Hematopoietic multipotent progenitor cell treated with erythropoietin and hydrocortisone succinate and interleukin-3 and kit ligand, for 15 days (in vitro differentiated cells): ENCODE measurements at places on chromosomes 6 and 20.

DNA sequence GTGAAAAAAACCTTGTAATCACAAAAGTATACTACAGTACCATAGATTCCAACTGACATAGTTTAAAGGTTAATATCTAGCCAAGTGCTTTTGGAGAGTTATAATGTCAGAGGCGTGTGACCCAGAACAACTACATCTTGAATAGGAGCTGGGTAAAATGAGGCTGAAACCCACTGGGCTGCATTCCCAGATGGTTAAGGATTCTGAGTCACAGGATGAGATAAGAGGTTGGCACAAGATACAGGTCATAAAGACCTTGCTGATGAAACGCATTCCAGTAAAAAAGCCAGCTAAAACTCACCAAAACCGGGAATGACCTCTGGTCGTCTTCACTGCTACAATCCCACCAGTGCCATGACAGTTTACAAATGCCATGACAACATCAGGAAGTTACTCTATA is 22.4 kb upstream of the KIAA0408 start:
- no peak for DNase-seq

DNA sequence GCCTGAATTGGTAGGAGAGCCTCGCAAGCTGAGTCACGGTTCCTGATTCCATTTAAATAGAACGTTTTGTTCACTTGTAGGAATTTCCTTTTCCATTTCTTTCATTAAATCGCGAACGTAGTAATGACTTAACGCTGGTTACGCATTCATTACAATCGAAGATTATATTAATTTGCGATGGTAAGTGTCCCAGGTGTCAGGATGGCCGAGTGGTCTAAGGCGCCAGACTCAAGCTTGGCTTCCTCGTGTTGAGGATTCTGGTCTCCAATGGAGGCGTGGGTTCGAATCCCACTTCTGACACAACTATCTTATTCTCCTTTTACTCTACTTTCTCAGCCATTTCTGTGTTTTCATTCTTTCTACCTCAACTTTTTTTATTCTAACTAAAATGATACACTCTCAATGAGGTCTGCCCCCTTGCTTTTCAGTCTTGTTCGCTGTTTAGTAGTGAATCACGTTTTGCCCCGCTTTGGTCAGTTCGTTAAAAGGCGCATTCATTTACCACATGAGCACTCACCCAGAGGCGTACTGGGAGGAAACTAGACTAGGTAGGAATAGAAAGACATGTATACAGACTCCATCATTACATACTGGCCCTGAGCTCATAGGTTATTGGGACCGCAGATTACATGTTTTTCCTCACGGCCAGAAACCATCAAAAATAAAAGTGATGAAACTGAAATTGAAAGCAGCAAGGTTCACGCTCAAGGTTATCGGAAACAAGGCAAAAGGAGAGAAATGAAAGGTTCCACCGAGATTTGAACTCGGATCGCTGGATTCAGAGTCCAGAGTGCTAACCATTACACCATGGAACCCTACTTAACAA is 17.3 kb upstream of the TRIM27 start:
- DNase-seq = peak; percentile 75

DNA sequence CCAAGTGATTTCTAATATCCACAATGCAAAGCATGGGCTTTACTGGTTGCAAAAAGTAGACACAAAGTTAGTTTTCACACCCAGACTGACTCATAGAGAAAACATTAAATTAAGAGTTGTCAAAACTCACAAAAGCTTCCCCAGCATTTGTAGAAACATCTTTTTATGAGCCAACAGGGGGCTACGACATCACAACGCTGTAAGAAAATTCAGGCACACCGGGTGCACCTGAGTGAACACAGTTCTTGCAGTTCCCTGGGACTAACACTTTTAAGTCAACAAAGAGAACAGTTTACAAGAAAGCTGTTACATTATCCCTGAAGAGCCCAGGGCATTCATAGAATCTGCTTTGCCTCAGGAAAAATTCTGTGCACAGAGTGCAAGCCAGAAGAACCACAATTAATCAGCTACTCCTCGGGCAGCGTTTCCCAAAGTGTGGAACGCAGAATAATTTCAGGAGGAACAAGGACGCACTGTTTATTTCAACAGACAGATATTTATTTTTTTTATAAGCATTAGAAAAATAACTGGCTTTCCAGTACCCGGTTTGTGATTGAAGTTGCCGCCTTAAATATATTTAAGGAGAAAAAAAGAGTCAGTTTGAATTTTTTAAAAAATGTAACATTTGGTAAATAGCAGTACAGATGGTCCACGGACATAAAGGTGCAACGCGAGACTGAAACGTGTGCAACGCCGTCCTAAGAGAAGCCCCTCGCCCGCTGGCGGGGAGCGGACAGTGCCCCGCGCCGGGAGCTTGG is 1.2 kb downstream of the NCOA5 start:
- DNase-seq = peak; percentile 13

GRCh38 chr6:7894262-7895124 is 16.1 kb downstream of the TXNDC5 start:
- DNase-seq = no peak

GRCh38 chr6:97437087-97437486 is 154.1 kb upstream of the MMS22L start:
- peak; percentile 3 for DNase-seq

- DNase-seq = no peak
Measured at GRCh38 chr6:74720923-74721322, 484.9 kb downstream of the COL12A1 start.

- DNase-seq = no peak
Measured at GRCh38 chr20:58550275-58551059, 35.3 kb upstream of the APCDD1L start.

DNA sequence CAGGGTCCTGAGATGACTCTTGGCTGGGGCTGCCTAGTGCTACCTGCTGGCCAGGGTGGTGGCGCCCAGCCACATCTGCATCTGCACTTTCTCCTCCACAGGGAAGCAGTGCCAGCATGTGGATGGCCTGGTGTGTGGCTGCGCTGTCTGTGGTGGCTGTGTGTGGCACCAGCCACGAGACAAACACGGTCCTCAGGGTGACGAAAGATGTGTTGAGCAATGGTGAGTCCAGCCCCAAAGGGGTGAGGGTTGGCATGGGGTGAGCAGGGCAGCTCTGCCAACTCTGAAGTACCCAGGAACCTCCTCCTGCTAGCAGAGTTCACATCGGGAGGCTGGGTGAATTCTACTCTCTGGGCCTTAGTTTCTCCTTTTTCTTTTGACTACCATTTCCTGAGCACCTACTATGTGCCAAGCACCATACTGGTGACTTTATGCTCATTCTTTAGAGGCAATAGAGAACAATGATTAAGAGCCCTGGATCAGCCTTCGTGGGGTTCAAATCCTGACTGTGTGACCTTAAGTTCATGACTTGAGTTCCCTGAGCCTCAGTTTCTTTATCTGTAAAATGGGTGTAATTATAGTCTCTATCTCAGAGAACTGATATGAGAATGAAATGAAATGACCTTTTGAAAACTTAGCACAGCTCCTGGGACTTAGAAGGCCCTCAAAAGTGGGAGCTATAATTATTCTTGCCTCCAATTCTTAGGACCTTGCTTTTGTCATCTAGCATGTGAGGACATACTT is 2.1 kb downstream of the BPIFB4 start:
- DNase-seq = no peak

GRCh38 chr6:21033575-21034026 is 499.3 kb downstream of the CDKAL1 start:
- no peak for DNase-seq

- DNase-seq = no peak
Measured at GRCh38 chr6:33885132-33886057, 81.6 kb upstream of the MLN start.

- no peak for DNase-seq
Measured at GRCh38 chr6:81988446-81988845, 236.0 kb upstream of the TENT5A start.

GRCh38 chr6:168866534-168866933 is 387.1 kb downstream of the THBS2 start:
- no peak for DNase-seq

DNA sequence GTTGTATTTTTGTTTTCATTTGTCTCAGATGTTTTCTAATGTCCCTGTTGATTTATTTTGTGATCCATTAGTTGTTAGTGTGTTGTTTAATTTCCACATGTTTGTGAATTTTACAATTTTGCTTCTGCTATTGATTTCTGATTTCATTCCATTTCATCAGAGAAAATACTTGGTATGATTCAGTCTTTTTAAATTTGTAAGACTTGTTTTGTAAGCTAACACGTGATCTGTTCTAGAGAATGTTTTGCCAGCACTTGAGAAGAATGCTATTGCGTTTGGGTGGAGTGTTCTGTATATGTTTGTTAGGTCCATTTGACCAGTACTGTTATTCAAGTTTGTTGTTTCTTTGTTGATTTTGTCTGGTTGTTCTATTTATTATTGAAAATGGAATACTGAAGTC is 53.9 kb downstream of the KIZ start:
- no peak for DNase-seq

- DNase-seq = no peak
Measured at GRCh38 chr6:108771421-108771820, 76.8 kb upstream of the ARMC2 start.

DNA sequence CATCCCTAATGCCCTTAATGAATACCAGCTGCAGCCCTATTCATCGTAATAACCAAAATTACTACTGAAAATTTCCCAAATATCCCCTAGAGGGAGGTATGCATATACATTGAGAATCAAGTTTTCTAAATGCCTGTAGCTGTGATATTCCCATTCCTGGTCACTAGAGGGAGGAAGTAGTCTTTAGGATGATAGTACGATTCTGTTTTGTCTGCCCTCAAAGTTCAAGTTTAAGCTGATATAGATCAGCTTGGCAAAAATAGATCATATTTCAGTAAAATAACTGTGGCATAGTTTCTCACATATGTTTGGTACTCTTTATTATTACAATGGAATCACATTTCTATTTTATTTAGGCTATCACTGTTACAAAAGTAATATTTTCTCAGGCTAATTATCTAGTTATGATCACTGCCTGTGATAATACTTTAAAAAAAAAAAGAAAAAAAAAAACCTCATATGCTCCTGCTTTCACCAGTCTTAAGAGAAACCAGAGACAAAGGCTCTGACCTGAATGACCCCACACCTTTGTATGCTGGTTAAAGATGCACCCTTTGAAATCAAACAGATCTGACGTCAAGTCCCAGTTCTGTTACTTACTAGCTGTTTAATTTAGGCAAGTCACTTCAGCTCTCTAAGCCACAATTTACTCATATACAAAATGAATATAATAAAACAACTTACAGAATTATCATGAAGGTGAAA is 11.0 kb downstream of the TSPYL1 start:
- peak; percentile 82 for DNase-seq

GRCh38 chr6:45812922-45813321 is 202.7 kb downstream of the CLIC5 start:
- DNase-seq = no peak

- DNase-seq = no peak
Measured at GRCh38 chr6:145017516-145017915, 717.8 kb downstream of the EPM2A start.

- DNase-seq = no peak
Measured at GRCh38 chr6:131755597-131755996, 44.8 kb upstream of the CTAGE9 start.

DNA sequence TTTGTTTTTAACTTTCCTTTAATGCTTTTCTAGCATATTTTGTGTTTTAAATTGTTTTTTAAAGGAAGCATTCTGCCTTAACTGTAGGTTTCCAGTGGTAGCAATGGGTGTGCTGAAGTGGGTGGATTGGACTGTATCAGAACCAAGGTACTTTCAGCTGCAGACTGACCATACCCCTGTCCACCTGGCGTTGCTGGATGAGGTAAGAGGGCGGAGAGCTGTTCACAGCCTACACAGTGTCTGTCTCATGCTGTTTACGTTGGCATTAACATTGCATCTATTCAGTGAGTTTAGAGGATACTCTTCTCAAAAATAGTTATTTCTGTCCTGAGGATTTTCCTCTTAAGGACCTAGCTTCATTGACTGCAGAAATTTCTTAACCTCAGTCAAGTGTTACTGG is 11.9 kb downstream of the NELFCD start:
- no peak for DNase-seq

DNA sequence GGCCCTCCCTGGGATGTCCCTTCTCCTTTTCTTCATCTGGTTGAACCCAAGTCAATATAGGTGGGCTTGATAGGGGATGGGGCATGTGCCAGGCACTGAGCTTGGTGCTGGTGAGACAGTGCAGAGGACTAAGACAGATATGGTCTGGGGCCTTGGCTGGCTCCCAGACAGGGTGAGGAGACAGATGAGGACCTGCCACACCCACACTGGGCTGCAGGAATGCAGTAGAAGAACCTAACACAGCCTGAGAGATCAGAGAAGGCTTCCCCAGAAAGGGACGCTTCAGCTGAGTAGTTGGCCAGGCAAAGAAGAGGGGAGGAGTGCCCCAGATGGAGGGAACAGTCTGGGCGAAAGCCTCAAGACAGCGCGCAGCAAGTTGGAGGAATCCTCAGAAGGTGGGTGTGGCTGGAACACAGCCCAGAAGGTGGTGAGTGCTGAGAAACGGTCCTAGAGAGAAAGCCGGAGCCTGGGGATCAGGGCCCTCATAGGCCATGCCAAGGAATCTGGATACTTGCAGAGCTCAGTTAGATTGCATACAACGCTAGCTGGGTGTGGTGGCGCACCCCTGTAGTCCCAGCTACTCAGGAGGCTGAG is 26.4 kb downstream of the CD40 start:
- peak; percentile 17 for DNase-seq

GRCh38 chr6:30163090-30163917 is at the start of gene TRIM15:
TRIM15 (plus strand) TSS chr6:30163546; CDS start chr6:30163685, 139 bp downstream.
- DNase-seq = peak; percentile 27

- DNase-seq = no peak
Measured at GRCh38 chr6:21157186-21157929, 436.2 kb upstream of the SOX4 start.

GRCh38 chr20:49676581-49677291 is 36.9 kb downstream of the B4GALT5 start:
- DNase-seq = peak; percentile 73

- no peak for DNase-seq
Measured at GRCh38 chr20:33515569-33516216, 25.8 kb downstream of the CBFA2T2 start.

- no peak for DNase-seq
Measured at GRCh38 chr6:88619951-88620350, 343.5 kb downstream of the RNGTT start.

DNA sequence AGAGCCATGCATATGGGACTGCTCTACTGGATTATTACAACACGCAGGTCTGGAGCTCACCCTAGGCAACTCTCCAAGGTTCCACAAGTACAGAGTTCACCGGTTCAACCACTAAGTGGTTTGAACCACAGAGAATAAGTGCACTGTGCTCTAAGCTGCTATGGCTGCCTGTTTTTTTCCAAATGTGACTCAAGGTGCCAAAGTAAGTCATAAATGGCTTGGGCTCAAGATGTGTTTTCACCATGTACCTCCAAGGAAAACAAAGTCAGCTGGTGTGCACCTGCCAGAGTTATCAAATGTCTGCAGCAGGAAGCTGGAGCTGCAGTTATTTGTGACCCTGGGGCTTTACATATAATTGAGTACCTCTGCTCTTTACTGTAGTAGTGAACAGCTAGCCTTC is 76.7 kb downstream of the PREP start:
- no peak for DNase-seq

GRCh38 chr6:33632558-33633039 is 11.5 kb downstream of the ITPR3 start:
- DNase-seq = peak; percentile 49

DNA sequence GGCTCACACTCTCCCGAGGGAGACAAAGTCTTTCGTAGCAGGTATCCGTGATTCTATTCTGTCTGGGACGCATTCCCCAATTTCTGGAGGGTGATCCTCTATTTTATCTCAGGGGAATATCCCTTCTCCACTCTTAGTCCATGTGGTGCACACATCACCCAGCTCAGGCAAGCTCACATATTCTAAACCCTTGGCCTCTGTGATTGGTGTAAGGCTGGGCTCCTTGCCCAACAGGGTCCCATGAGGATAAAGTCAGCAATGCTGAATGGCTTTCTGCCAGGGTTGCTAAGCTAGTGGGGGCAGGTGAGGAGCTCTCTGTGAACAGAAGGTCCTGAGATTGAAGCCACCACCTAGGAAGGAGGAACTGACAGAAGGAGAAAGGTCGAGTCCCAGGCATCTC is 137.2 kb downstream of the CDH26 start:
- no peak for DNase-seq
